ENCODE measurements at places on chromosomes 13 and 19. TPM values are rescaled to one million over a fixed set of nuclear protein-coding genes. Genes with fewer than 3 reads are reported as not detected.

GRCh38 chr13:23440821-23441618, 7.5 kb upstream of the SACS start:
- ATAC-seq: no peak

GRCh38 chr19:38742906-38743305, 1.4 kb downstream of the CAPN12 start:
- no peak for ATAC-seq

DNA sequence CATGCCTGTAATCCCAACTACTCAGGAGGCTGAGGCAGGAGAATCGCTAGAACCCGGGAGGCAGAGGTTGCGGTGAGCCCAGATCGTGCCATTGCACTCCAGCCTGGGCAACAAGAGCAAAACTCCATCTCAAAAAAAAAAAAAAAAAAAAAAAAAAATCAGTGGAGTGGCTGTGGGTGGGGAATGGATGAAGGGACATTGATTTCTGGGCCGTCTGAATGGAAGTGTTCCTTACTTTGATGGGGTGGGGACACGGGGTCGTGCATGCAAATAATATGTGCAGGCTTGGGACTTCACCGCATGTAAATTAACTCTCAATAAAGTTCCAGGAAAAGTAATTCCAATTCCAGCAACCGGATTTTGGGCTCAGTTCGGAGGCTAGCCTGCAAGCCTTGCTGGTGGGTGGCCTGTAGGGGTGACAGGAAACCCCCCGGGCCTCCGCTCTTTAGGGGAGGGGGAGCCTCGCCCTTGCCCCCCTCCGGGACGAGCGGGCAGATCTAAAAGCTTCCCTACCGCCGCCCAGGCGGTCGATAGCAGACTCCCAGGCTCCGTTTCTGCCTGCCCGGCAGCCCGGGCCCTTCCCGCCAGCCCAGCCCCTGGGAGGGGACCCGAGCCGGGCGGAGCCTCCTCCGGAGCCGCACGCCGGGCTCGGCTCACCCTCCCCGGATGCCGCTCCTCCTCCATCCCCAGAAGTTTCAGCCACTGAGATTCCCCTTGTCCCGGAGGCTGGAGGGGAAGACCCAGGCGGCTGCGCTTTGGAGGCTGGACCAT, 48.0 kb upstream of the ADGRE5 start:
- peak; percentile 55 for ATAC-seq

DNA sequence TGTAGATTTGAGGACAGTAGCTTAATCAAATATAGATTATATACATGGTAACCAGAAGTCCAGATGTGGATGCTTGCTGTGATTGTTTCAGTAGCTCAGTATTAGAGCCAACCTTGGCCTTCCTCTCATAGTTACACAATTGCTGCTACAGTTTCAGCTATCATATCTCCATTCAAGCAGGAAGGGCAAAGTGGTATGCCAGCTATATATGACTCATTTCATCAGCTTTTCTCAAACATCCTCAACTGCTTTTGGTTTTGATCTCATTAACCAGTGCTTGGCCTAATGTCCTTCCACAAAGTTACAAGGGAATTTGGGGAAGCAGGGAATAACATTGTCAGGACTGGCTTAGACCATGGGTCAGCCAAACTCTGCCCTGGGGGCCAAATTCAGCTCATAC, 73.0 kb upstream of the MAB21L1 start:
- no peak for ATAC-seq

GRCh38 chr19:45448887-45449299, 18.9 kb upstream of the FOSB start:
- no peak for ATAC-seq

DNA sequence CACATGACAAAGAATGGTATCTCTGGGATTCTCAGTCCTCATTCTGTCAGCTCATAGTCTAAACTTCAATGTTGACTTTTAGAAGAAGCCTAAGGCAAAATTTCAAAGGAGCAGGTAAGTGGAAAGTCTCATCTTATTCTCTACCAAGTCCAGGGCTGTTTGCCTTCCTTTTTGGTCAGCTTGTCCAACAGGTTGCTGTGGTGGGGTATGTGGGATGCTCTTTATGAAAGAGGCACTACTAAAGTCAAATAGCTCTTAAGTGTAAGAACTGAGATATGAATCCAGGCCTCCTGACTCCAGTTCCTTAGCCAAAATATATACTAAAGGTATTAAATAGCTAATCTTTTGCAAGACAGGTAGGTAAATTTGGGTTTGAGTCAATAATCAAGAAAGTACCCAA, 540.6 kb upstream of the SPRY2 start:
- no peak for ATAC-seq

GRCh38 chr13:109707044-109707741, 79.2 kb downstream of the IRS2 start:
- ATAC-seq: no peak

DNA sequence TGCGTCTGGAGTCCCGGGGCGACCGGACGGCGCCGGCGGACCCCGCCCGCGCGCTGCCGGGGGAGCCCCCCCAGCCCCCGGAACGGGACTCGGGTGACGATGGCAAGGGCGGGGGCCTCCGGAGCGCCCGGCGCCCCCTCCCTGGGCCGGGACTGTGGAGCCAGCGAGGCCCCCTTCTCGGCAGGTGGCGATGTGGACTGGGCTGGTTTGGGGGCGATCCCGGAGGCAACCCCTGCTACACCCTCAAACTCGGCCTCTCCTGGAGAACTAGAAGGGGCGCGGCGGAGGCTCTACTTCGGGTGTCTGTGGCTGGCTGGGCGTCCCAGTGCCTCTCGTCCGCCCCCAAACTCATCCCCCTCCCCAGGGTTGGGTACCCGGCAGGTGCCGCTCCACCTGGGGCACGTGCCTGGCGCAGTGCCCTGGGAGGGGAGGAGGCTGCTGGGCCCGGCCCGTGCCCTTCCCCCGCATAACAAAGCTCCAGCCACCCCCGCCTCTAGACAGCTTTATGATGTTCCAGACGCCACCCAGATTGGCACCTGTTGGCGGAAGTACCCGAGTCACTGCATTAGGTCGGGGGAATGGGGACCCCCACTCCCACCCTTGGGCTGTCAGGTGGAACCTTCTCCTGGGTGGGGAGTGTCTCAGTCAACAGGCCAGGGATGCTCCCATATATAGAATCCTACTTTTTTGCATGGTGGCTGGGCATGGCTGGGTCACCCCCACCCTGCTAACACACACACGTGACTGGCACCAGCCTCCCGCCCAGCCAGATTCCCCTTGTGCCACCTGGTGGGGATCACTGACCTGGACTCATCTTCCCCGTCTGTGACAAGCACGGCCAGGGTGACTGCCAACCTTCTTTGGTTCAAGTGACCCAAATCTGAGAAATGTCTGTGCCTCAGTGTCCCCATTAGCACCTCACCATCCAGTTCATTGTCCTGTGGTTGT, 722 bp downstream of the PKN1 start:
- peak; percentile 41 for ATAC-seq

Gene SPIB
- total RNA-seq: 1.9 TPM

Gene CYP2A6
- not detected for total RNA-seq

Gene PCDH8
- total RNA-seq: not detected

Gene WDR88
- total RNA-seq: not detected

Gene PLD3
- 78.3 TPM for total RNA-seq

Gene ADGRE3
- total RNA-seq: not detected
